ENCODE measurements at places on chromosomes 6 and 20.

DNA sequence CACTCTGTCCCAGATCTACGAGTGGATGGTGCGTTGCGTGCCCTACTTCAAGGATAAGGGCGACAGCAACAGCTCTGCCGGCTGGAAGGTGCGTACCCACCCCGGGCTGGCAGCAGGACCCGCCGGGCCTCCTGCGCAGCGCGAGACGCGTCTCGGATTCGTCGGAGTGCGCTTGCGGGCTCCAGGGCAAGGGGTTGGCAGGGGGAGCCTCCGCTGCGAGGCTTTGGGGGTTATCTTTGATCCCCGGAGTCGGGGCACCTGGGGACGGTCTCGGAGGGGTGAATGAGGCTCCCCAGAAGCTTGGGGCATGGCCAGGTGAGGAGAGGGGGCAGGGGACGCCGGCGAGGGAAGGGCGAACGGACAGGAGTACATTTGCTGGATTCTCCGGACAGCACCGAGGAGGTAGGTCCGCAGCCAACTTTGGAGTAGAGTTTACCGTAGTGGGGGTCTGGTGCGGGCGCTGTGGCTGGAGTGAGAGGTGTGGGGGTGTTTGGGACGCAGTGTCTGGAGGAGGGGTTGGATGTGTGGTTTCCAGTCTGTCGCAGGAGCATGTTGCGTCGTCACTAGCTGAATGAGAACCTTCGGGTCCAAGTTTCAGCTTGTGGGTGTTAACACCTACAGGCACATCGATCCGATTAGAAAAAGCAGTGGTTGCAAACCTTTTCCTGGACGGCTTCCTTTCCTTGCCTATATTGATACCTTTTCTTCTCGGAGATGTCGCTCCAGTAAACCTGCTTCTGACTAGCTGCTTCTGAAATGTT lies 1.2 kb downstream of the FOXO3 start:
- DNase-seq = no peak

- no peak for DNase-seq
These were observed 33.2 kb downstream of the BEND6 start for GRCh38 chr6:56988145-56988544.

- DNase-seq = no peak
These were observed 69.7 kb downstream of the EPB41L2 start for GRCh38 chr6:130993292-130993765.

DNA sequence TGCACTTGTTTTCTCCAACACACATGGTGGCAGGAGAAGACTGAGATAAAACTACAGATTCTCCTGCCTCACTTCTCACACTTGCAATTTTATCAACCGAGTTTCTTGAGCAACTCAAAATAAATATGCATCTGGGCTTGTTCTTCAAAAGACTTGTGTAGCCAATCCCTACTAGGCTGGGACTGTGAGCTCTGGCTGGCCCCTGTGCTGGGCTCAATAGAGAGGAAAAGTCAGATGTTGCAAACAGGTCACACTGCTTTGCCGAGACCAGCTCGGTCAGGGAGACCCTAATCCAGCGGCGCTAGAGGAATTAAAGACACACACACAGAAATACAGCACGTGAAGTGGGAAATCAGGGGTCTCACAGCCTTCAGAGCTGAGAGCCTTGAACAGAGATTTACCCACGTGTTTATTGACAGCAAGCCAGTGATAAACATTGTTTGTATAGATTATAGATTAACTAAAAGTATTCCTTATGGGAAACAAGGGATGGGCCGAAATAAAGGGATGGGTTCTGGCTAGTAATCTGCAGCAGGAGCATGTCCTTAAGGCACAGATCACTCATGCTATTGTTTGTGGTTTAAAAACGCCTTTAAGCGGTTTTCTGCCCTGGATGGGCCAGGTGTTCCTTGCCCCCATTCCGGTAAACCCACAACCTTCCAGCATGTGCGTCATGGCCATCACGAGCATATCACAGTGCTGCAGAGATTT lies 32.7 kb downstream of the FAM50B start:
- DNase-seq = no peak

GRCh38 chr6:113328886-113329381 lies 528.2 kb upstream of the MARCKS start:
- DNase-seq = no peak

DNA sequence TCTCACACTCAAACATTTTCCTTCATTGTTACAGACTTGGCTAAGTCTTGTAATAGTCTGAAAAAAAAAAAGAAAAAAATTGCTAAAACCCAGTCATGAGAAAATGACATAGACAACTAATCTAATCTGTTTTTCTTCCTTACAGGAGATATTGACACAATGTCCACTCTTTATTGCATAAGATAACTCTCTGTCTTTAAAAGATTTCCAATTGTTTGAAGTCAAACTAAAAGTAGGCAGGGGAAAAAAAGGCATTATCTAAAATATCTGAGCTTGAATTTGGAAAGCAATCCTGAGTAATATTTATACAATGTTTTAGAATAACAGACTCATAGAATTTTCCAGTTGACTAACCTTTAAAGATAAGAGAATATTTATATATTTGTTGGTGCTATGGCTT lies 233.0 kb upstream of the CEP162 start:
- DNase-seq = no peak

DNA sequence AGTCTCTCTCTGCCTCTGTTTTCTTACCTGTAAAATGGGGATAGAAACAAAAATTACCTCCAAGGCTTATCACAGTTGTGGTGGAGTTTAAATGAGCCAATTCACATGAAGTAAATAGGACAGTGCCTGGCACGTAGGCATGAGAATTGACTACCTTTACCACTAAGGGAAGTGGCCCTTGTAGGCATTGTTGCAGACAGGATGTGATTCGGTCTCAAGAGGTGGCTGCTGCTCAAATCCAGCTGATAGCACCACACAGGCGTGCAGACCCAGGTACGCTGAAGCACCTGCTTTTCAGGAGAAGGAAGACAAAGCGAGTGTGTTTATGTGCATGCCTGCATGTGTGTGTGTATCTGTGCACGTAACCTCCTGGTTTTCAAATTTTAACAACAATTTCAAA lies 108.6 kb downstream of the EYA2 start:
- DNase-seq = no peak

GRCh38 chr6:107244742-107245480 lies 129.6 kb upstream of the BEND3 start:
- DNase-seq = no peak

GRCh38 chr6:36805917-36806316 lies 33.3 kb downstream of the CPNE5 start:
- no peak for DNase-seq

- DNase-seq = no peak
These were observed 28.5 kb upstream of the IFNGR1 start for GRCh38 chr6:137247724-137248123.

Measured in effector memory CD8-positive, alpha-beta T cell (primary cell).